ENCODE measurements at places on chromosomes 7 and 10.

DNA sequence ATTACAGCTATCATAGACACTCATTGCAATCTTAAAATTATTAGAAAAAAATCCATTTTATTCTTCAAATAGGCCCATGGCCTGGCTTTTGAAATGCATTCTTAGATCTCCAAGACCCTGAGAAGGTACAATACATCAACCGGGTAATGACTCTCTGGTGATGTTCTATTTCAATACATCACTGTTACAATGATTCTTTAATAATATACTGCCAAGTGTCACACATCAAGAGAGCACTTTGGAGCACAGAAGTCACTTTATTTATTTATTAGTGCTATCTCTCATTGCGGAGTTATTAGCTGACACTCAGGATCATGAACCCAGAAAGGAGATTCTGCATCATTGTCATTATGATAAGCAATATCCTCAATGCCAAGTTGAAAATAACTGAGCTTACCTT, 748.5 kb upstream of the MBL2 start:
- no peak for DNase-seq

DNA sequence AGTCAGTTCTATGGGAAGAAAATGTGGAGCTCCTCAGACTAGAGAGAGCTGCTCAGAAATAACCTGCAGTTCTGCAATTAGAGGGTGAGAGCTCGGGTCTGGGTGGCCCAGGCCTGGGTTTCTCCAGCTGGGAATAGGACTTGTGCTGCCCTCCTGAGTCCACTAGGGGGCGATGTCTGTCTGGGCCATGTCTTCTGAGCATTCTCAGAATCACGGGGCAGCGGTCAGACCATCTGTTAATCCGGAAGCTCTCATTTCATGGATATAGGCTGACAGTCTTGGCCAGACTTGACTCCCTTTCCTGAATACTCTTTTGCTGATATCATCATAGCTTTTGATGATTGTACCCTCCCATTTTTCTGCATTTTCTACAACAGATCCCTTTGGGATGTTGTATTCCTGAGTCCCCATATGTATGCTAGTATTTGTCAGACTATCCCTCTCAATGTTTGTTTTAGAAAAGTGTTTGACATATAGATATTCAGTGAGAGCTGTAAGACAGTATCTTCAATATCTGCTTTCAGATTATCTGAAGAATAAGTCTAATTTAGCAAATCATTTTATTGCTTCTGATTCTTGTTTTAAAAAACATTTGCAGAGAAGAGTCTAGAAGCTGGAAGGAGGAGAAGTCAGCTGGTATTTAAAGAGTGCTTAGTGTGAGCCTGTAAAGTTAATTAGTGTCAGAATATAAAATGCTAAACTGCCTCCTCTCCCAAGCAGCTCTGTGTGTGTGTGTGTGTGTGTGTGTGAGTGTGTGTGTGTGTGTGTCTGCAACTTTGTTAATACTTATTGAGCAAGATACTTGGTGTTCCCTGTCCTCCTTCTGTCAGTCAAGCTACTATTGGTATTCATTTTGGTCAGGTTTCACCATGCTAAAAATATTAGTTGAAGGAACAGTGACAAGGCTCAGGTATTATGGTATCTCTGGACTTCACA, 38.0 kb downstream of the STARD3NL start:
- DNase-seq: peak; percentile 70

GRCh38 chr10:132858121-132859081, 72.5 kb upstream of the NKX6-2 start:
- no peak for DNase-seq

DNA sequence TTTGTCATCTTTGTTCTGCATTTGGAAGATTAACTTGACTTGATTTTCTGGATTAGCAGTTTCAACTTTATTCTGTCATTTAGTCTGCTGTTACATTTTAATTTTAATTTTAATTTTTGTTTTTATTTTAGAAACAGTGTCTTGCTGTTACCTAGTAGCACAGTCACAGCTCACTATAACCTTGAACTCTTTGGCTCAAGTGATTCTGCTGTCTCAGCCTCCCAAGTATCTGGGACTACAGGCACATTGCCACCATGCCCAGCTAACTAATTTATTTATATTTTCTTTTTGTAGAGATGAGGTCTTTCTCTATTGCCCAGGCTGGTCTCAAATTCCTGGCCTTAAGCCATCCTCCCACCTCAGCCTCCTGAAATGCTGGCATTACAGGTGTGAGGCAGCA, 35.3 kb downstream of the PALS2 start:
- no peak for DNase-seq

- no peak for DNase-seq
Measured at GRCh38 chr10:129410688-129411392, 56.2 kb upstream of the MGMT start.

DNA sequence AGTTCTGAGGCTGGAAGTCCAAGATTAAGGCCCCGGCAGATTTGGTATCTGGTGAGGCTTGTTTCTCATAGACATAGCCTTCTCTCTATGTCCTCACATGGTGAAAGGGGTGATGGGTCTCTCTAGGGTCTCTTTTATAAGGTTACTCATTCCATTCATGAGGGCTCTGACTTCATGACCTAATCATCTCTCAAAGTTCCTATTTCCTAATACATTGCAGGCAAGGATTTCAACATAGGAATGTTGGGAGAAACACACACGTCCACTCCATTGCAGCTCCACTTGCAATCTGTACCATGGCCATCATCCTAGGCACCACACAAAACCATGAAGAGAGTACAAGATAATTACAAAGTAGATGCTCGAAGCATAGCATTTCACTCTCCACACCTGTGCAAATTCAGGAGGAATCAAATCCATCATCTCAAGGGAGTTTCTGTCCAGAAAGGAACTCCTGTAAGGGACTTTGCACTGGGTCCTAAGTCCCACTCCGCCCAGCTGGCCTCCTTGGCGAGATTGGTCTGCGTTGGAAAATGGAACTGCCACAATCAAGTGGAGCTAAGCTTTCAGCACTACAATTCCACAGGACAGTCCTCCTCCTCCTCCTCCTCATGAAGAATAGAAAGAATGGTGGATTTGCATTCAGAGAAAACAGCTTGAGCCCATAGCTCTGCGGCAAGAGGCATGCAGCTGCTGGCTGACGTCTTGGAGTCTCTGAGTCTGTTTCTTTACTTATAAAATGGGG, 8.8 kb downstream of the DDC start:
- no peak for DNase-seq

GRCh38 chr10:78079411-78079810, 45.7 kb downstream of the RPS24 start:
- no peak for DNase-seq

DNA sequence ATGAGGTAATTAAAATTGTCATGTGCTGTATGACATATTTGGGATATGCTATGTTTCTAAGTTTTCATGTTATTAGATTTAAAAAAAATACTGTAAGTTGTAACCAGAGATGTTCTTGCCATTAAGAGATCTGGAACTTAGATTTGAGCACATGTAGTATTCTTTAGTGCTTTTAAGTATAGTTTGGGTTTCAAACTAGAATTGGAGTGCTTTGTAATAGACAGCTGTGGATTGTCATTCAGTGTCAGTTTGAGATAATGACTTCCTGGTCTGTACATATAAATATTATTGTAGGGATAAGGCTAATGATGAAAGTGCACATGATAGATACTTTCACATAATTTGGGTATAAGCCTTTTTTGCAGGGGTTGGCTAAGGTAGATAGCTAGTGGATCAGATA, 936.2 kb downstream of the CNTNAP2 start:
- no peak for DNase-seq

DNA sequence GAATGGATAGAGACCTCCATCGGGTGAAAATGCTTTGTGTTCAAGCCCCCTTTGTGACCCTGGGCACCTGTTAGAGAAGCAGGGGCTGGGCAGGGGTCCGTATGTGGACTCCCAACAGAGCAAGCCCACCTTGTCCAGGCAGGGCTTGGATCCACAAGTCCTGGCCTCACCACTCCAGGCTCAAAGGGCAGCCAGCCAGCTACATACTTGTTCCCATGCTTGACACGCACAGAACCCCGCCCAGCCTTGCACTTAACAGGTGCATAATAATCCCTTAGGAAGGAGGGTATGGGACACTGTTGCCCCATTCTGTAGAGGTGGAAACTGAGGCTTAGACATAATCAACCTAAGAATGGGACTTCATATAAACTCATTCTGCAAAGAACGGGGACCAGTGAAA, 160.6 kb downstream of the PRKAG2 start:
- DNase-seq: no peak

- DNase-seq: no peak
Measured at GRCh38 chr10:17882557-17882956, 69.2 kb upstream of the SLC39A12 start.

DNA sequence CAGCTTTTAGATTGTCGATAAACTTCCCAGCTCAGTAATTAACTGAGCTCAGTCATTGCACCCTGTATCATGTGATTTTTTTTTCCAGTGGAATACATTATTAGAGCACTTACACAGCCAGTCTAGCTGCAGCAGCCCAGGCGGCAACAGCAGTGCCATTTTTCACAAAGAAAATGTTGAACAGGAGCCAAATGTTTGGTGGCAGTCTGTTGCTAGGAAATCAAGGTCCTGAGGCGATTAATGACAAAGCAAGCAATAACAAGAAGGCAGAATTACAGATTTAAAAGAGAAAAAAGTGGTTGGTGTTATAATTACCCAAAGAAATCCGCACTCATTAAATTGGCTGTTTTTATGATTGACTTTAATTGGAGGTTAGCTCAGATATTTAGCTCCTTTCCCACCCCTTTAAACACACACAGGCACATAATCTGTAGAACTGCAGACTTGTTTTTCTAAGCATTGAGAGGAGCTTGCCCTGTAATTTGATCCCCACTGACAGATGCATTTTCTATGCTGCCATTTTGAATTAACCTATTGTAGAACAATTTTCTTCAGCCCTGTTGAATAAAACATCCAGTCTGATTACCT, 267.4 kb downstream of the ADK start:
- DNase-seq: no peak

DNA sequence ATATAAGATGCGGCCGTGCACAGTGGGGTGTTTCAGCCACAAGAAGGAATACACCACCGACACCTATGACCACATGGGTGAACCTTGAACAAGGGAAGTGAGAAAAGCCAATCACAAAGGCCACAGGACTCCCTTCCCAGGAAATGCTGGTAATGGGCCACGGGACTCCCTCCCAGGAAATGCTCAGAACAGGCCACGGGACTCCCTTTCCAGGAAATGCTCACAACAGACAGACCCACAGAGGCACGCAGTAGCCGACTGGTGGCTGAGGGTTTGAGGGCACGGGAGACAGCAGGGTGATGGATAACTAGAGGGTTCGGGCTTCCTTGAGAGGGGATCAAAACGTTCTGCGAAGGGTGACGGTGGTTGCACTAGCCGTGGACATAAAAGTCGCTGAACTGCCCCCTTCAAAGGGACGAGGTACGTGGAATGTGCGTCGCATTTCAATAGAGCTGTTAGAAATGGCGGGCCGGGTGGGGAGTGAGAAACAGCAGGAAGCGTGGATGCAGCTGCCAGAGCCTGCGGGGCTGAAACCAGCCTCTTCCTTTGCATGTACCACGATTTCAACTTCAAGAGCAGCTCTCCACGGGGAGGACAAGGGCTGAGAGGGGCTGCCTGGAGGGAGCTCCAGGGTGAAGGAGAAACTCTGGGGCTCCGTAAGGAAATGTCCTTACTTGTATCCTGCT, 274.0 kb downstream of the ELFN1 start:
- DNase-seq: no peak

DNA sequence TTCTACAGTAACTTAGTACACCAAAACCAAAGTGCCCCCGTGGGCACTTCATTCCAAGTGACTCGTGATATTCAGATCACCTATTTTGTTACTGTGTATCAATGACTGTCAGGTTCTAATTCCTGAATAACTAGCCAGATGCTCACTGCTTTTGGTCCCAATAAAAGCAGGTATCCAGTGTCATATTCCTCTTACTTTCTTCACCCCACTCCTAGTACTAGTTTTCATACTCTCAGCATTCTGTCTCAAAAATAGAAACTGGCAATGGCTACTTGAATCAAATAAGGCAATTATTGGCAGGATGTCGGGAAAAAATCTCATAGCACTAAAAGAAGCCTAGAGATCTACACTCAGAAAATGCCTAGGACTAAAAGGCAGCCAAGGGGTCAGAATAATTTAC, 84.6 kb downstream of the ZNF467 start:
- DNase-seq: no peak

- DNase-seq: no peak
Measured at GRCh38 chr7:55427342-55427741, 62.2 kb downstream of the LANCL2 start.

GRCh38 chr7:144142187-144142586, 19.2 kb downstream of the OR2A14 start:
- no peak for DNase-seq

- DNase-seq: no peak
Measured at GRCh38 chr10:67506083-67506756, 189.8 kb downstream of the CTNNA3 start.

- DNase-seq: no peak
Measured at GRCh38 chr7:139650429-139651100, 127.1 kb downstream of the CLEC2L start.

- DNase-seq: no peak
Measured at GRCh38 chr10:48450233-48450740, 143.8 kb downstream of the MAPK8 start.

DNA sequence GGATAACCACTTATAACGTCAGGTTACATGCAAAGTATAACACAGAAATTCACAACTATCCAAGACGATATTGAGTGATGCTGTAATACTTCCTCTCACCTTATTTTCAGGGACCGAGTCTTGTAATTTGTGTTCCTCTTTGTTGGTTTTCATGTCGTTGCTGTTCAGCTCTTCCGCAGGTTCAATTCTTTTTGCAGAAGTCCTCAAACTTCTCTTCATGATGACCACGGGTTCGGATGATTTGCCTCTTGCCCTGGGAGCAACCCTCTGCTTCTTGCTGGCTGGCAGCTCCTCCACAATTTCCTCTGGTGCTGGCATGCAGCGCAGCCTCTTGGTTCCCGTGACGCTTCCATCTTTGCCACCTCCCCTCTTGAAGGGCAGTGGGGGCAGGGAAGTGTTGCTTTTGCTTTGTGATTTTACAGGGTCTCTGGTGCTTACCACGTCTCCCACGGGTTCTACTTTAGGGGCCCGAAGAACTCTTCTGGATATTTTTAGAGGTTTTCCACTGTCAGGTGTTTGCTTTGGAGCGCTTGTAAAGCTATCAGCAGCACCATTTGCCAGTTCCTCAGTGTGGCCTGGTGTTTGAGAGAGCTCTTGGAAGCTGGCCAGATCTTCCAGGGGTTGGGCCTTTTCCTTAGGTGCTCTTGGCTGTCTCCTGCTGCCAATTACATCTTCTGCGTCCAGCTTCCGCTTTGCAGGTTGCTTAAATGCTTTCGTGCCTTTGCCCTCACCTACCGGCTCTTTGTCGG, 23.6 kb downstream of the MKI67 start:
- DNase-seq: no peak

DNA sequence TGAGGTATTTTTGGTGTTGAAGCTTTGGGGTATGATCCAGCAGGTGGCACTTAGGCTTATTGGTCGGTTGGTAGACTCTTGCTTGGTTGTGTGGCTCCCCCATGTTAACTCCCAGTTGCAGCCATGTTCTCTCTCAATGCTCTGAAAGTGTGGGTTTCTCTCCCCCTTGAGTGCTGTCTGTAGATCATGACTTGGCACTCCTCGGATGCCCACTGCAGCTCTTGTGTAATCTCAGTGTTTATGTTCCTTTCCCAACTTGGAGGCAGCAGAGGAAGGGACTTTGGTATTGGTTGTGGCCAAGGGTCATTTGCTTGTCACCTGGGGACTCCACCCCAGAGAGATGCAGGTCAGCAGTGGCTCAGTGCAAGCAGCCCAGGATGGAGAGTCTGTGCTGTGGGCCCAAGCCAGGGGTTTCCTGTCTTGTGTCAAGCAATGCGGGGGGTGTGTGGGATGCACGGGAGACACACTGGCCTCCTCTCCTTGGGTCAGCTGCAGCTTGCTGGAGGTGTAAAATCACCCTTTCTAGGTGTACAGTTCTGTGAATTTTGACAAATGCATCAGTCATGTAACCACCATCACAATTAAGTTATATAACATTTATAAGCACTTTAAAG, 36.9 kb downstream of the PIK3CG start:
- DNase-seq: no peak

All from stimulated activated CD4-positive, alpha-beta T cell treated with anti-CD3 and anti-CD28 coated beads, Interleukin-2, amount 100 ng/mL, for 48 hours (primary cell).